ENCODE measurements at places on chromosomes 5 and 9. TPM values are rescaled to one million over a fixed set of nuclear protein-coding genes. Genes with fewer than 3 reads are reported as not detected.

GRCh38 chr5:110687485-110687884 is 39.0 kb downstream of the TMEM232 start:
- DNase-seq = no peak
- H3K36me3 ChIP-seq = no peaks in the 10 kb centered on the region
- no peak overlapping the region for H3K27ac ChIP-seq
- H3K27me3 ChIP-seq = no peaks in the 10 kb centered on the region
- no peaks in the 10 kb centered on the region for H3K4me1 ChIP-seq
- H3K4me3 ChIP-seq = no peak overlapping the region

DNA sequence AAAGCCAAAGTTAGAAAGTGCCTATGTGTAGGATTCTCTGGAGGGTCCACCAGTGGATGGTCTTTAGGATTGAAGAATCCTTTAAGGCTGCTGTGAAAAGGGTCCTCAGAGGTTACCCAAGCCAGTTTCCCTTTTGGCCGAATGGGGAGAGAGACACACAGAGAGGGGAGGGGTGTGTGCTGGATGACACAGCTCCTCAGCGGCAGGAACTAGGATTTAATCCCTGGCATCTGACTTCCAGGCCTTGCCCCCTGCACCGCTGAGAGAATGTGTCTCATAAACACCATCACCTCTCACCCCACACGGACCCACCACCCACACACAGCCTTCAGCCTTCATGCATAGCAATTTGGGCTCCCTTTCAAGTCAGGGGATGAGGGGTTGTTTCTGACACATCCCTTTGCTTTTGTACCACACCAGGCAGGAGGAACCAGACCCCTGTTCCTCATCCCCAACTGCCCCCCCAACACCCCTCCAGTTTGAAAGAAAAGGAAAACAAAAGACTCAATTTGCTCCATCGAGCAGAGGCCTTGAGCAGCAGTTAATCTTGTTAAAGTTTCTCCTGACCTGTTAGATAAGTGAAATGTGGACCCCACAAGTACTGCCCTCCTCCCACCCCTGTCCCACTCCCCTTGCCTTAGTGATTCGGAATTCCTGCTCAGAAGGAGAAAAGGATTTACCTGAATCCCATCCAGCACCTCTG is 4.0 kb downstream of the PAPPA start:
- DNase-seq = no peak
- H3K27ac ChIP-seq = no peak overlapping the region
- H3K4me1 ChIP-seq = no peaks in the 10 kb centered on the region
- no peaks in the 10 kb centered on the region for H3K27me3 ChIP-seq
- H3K4me3 ChIP-seq = no peak overlapping the region

- no peak overlapping the region for H3K4me3 ChIP-seq
- no peak overlapping the region for H3K27ac ChIP-seq
- H3K36me3 ChIP-seq = no peaks in the 10 kb centered on the region
- no peak for DNase-seq
- no peaks in the 10 kb centered on the region for H3K27me3 ChIP-seq
- no peaks in the 10 kb centered on the region for H3K4me1 ChIP-seq
These were observed 471.9 kb upstream of the DAB2 start for GRCh38 chr5:39896706-39897105.

GRCh38 chr5:24005384-24005783 is 498.0 kb downstream of the PRDM9 start:
- no peaks in the 10 kb centered on the region for H3K4me1 ChIP-seq
- no peak for DNase-seq
- no peaks in the 10 kb centered on the region for H3K27me3 ChIP-seq
- no peaks in the 10 kb centered on the region for H3K36me3 ChIP-seq

CPLANE1 gene
- polyA plus RNA-seq = 1.1 TPM

Measured in naive thymus-derived CD4-positive, alpha-beta T cell (primary cell).